Heart left ventricle (tissue), 16 donors: ENCODE measurements at places on chromosomes 7 and 10. TPM values are rescaled to one million over a fixed set of nuclear protein-coding genes. Genes with fewer than 3 reads are reported as not detected.

DNA sequence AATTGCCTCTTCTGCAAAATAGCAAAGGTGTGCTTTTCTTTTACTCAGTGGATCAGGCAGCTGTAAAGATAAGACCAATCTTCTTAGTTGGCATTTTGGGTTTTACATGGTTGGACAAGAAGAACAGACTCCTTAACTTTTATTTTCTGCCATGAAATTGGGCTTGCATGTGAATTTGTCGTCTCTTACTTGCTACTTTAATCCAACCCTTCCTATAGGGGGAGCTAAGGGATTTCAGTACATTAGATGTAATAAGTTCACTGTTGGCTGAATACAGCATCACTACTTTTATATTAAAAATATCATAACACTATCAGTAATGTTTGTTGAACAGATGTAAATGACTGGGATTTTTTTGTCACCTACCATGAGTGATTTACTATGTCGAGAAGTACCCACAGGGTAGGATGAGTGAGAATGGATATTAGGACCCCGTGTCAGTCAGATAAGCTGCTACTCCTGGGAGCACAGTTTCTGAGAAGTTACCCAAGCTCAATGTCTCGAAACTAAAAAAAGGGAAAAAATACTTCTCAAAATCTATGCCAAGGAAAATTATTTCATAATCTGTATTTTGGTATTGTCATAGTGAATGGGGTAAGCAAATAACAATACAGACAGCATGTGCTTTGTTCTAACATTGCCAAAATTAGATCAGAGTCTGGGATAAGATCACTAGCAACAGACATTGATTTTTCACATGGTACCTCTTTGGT is 127.4 kb upstream of the AGR3 start:
- H3K36me3 ChIP-seq: no peaks in the 10 kb centered on the region
- no peaks in the 10 kb centered on the region for H3K4me1 ChIP-seq
- H3K27ac ChIP-seq: no peak overlapping the region
- H3K4me3 ChIP-seq: no peak overlapping the region

DNA sequence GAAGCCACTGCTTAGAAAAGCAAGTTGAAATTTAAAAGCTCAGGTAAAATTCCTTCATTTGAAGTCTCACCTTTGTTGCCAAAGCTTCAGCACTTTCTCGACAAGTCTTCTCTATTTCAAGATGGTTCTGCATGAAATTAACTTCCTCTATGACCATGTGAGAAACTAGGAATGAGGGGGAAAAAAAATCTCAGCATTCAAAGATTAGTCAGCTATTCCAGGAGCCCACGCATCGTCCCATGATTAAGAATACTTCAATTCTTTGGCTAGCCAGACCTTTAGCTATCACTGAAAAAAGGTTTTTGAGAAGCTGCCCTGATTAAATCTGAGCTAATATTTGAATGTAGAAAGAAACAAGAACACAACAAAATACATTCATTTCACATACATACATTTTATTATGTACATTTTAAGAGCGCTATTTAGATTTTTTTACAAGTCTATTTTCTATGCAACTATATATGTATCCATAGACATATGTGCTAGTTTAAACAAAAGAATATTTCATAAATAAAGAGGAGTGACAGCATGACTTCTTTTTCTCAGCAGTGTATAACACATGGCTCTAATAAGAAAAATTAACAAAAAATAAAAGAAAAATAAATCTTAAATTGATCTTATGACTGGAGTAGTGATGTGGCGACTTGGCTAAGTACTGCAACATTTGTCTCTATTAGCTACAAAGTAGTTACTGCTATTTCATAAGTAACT is 44.8 kb downstream of the SHTN1 start:
- H3K4me3 ChIP-seq: no peak overlapping the region
- no peak overlapping the region for H3K27ac ChIP-seq
- no peak for DNase-seq
- no peaks in the 10 kb centered on the region for H3K27me3 ChIP-seq
- no peaks in the 10 kb centered on the region for H3K4me1 ChIP-seq

The NEUROD6 gene
- total RNA-seq: not detected

GRCh38 chr7:127890726-127891125 is 140.5 kb downstream of the LRRC4 start:
- DNase-seq: no peak
- H3K36me3 ChIP-seq: no peaks in the 10 kb centered on the region
- no peaks in the 10 kb centered on the region for H3K27me3 ChIP-seq

The PILRA gene
- 3.6 TPM for total RNA-seq

- H3K36me3 ChIP-seq: no peaks in the 10 kb centered on the region
- no peak overlapping the region for H3K27ac ChIP-seq
- no peak overlapping the region for H3K4me3 ChIP-seq
- H3K4me1 ChIP-seq: no peaks in the 10 kb centered on the region
- peaks cover 13% of the 10 kb centered on the region for H3K27me3 ChIP-seq
Measured at GRCh38 chr10:101019440-101019703, 11.6 kb downstream of the PDZD7 start.

- H3K36me3 ChIP-seq: no peaks in the 10 kb centered on the region
- H3K27me3 ChIP-seq: no peaks in the 10 kb centered on the region
- H3K27ac ChIP-seq: no peak overlapping the region
- H3K4me3 ChIP-seq: no peak overlapping the region
Measured at GRCh38 chr7:149883048-149883438, 9.3 kb downstream of the ATP6V0E2 start.
